GM10248 (cell line): ENCODE measurements at places on chromosomes 2 and 18.

- no peak for DNase-seq
These were observed 111.1 kb upstream of the SPOPL start for GRCh38 chr2:138390316-138390945.

- DNase-seq: no peak
These were observed 97.2 kb downstream of the RAB3GAP1 start for GRCh38 chr2:135149251-135149650.

- DNase-seq: no peak
These were observed 20.9 kb downstream of the SLC8A1 start for GRCh38 chr2:40430776-40431599.

GRCh38 chr18:24011123-24011917, 3.2 kb upstream of the TTC39C start:
- DNase-seq: no peak

DNA sequence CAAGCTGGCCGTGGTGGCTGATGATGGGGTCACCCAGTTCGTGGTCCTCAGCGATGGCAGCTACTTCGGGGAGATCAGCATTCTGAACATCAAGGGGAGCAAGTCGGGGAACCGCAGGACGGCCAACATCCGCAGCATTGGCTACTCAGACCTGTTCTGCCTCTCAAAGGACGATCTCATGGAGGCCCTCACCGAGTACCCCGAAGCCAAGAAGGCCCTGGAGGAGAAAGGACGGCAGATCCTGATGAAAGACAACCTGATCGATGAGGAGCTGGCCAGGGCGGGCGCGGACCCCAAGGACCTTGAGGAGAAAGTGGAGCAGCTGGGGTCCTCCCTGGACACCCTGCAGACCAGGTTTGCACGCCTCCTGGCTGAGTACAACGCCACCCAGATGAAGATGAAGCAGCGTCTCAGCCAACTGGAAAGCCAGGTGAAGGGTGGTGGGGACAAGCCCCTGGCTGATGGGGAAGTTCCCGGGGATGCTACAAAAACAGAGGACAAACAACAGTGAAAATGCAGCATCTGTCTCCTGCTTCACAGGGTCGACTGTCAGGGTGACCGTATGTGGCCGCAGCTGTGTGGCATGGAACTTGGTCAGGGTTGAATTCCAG, 47.8 kb upstream of the INPP4A start:
- peak; percentile 7 for DNase-seq

- DNase-seq: no peak
These were observed 19.8 kb downstream of the TMEM185B start for GRCh38 chr2:120203251-120204021.

GRCh38 chr2:186695081-186695756, 1.4 kb downstream of the FAM171B start:
- no peak for DNase-seq

- DNase-seq: no peak
These were observed 108.2 kb upstream of the CTDP1 start for GRCh38 chr18:79571211-79572092.

GRCh38 chr18:70464343-70465114, 175.7 kb downstream of the SOCS6 start:
- peak; percentile 24 for DNase-seq

DNA sequence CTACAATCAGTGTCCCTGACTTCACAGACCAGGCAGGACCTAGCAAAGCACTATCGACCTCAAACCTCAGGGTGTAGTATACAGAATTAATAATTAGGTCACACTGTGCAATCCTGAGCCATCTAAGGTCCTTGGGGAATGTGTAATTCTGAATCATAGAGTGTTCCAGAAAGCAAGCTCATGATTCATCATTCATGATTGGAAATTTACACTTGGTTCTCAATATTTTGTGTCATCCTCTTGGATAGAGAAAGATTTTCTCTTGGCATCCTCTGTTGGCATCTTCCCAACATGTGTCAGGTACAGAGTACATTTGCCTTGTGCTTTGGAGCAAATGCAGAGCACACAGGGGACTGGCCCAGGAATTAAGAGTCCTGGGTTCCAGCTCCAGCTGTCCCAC, 245.0 kb upstream of the NT5C1B start:
- no peak for DNase-seq
